ENCODE measurements at places on chromosomes 7 and 10.

GRCh38 chr7:70408891-70409290 lies 723.1 kb upstream of the GALNT17 start:
- DNase-seq: no peak

- DNase-seq: no peak
Measured at GRCh38 chr10:77518241-77518909, 119.2 kb downstream of the KCNMA1 start.

GRCh38 chr7:57789130-57789529 lies 339.2 kb downstream of the ZNF716 start:
- DNase-seq: no peak

DNA sequence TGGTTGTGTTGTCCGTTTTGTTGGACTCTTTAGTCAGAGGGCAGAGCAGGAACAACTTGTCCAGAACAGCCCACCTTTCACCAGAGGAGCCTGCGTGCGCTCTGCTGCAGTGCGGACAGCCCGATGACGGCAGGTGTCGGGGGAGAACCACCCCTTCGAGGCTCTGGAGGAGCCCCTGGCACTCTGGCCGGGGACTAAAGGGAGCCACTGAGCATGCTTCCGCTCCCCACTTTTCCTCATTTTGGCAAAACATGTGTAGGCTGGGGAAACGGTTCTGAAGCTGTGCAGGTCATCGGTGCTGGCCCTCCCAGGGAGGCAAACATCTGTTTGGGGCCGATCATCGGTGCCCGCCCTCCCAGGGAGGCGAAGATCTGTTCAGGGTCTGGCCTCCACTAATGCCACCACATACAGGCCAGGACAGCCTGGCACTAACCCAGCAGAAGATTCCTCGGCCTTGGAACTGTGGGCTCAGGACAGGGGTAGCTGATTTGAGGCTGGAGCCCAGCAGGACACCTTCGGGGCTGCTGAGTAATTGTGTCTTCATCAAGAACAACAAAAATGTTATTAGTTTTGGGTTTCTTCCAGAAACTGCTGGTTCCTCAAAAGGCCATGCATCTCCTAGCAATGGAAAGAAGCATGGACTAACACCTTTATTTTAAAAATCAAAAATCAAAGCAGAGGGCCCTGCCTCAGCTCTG lies 124.4 kb upstream of the TCERG1L start:
- no peak for DNase-seq

GRCh38 chr10:31384589-31384949 lies 65.6 kb downstream of the ZEB1 start:
- DNase-seq: no peak

GRCh38 chr7:41116817-41117216 lies 586.1 kb downstream of the INHBA start:
- DNase-seq: no peak

DNA sequence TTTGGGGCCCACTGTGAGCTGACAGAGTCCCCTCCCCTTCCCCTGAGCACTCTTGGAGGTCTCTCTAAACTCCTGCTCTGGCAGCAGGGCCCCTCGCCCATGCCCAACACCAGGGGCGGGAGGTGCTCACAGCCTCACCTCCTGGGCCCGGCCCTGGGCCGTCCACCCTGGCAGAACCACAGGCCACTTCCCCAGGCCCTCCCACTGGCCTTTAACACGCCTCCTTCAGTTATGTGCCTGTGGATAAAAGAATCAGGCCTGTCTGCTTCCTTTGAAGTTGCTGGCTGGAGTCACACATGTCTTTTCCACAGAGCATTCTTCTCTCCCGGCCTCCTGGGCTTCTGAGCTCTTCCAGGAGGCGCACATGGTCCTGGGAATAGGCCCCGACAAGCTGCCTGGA lies 10.2 kb downstream of the MYL10 start:
- no peak for DNase-seq

DNA sequence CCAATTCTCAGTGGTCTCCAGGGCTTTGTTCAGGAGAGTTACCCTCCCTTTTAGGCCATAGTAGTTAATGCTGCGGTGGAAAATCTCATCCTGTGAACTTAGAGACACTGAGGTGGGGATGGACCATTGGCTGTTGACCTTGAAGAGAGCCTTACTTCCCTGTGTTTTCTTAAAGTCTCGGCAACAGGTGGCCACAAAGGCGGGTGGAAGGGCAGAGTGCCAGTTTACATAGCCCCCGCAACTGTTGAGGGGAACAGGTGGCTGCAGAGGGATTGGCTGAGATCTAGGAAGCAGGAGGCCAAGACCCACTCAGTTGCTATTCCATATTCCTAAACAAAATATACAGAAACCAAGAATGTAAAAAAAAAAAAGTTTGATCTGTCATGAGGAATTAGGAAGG lies 160.6 kb downstream of the ST7 start:
- no peak for DNase-seq

DNA sequence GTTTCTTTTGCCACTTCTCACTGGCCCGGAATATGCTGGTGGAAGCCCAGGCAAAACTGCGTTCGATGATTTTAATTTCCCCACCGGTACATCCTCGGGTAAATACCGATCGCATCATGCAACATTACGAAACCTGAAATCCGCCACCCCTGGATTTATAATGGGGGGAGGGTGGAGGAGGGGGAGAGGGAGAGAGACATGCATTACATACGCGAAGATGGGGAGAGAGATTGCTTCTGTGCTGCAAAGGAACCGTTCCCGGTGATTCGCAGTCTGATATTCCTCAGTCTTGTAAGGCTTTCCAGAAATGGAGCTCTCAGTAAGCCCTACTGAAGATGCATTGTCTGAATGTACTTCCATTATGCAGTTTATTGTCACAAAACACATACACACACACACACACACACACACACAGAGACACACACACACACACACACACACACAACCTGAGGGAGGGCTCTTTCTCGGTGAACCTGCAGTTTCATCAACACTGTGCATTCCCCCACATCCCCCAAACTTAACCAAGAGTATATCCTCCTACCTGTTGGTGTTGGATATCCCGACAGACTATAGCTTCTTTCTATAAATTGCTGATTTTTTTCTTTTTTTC lies 741 bp downstream of the GPR85 start:
- DNase-seq: no peak

GRCh38 chr7:116952635-116953371 lies 498 bp upstream of the ST7 start:
- no peak for DNase-seq

DNA sequence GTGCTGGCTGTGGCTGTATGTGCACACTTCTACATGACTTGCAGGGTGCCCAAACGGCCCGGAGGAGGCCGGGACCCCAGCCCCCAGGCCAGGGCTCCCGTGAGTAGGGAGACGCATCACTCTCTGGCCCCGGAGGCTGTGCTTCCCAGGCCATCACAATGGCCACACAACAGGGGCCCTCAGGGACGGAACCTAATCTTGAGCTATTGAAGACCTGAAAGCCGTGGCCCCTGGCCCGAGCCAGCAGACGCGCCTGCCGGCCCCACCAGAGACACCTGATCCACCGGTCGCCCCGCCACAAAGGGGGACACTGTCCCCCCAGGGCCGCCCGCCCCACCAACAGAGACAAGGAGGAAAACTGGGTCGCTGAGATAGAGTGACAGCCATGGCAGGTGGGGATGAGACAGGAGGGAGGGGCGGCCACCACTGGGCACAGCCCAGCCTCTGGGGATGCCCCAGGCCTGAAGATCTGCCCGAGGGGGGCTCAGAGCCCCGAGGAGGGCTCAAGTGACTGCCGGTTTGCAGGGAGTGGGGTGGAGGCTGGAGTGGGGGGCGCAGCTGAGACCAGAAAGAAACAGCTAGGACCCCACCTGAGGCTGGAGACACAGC lies 10.2 kb upstream of the LFNG start:
- no peak for DNase-seq

- peak; percentile 6 for DNase-seq
Measured at GRCh38 chr7:33062023-33062781, at the start of gene NT5C3A. TSS of gene NT5C3A (minus strand) at chr7:33062776. CDS start at chr7:33062705, 71 bp downstream.

DNA sequence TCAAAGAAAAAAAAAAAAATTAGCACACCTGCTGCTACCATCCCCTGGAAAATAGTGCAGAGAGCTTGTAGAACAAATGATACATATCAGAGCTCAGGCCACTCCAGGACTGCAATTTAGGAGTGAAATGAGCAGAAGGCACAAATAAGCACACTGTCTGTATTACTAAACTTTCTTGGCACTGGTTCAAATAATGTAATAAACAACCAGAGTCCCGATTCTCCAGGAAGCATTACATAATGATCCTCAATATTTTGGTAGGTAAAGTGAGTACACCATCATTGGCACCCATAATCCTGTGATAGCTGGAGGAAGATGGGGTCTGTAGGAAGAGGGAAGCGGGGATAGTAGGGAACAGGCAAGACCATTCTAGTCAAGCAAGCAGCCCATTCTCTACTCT lies 74.3 kb downstream of the SVOPL start:
- no peak for DNase-seq

DNA sequence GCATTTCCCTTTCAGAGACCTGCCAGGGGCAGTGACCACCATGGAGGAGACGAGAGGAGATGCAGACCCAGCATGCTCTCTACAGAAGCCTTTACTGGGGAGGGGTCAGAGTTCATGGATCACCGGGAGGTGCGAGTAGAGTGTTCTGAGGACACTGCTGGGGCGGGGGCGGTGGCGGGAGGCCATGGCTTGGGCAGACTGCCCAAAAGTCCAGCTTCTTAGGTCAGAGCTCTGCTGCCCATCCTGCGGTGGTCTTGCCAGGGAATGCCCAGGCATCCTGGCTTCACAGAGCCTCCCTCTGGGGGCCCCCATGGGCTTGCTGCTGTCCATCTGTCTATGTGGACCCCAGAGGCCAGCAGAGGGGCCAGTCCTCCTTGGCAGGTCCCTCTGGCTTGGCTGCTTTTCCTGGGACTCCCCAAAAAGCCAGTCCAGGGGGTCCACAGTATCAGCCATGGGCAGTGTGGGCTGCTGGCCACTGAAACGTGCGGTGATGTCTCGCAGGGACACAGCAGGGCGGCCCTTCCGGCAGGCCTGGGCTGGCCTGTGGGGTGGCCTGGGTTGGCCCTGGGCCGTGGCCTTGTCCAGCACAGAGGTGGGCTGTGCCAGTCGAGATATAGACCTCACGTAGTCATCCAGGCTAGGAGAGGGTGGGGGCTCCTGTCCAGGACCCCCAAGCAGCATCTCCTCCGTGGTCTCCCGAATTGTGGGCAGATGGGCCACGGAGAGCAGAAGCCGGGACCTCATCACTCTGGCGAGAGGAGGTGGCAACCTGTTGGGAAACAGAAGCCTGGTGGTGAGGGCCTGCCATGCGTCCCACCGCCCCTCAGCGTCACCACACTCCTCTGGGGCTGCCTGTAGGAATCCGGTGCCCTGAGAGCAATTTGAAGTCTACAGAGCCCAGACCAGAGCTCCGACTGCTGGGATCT lies 1.1 kb downstream of the DEPP1 start:
- no peak for DNase-seq

DNA sequence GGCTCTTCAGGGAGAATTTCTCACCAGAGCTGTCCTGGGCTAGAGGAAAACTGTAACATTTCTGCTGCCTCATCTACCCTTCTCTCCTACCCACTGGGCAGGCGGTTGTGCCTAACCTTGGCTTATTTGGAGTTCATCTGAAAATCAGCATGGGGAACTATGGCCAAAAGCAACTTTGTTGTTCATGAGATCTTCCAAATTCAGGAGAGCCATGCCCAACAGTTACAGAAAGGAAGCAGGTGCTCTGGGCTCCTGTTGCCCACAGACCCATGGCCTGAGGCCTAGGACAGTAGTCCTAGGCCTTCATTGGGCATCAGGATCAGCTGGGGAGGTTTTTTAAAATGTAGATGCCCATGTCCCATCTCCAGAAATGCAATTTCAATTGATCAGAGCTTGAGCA lies 85.2 kb downstream of the GRID1 start:
- no peak for DNase-seq

DNA sequence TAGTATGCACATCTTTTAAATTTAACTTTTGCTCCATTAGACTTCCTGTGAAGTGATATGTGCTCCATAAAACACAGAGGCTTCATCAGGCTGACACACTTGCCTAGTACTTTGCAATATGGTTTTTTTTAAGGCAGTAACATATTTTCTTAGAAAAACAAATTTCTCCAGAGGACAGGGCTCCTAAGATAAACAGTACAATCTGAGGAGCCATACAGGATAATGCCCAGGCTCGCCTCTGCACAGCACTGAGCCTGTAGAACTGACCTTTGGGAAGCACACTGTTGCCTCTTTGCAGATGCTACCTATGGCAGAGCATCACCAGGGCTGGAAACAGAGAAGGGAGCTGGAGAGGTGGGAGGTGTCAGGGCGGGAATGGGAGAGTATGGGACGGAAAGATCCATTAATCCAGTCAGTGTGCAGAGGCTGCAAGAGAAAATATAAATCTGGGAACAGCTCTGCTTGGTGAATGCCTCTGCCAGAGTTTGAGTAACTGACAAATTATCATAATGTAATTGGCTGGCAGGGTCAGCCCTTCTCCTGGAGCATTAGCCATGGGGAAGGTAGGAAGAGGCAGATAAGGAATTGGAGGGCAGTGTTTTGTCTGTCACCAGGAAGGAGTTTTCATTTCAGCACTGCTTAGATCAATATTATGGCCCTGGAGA lies 132.3 kb downstream of the CREB5 start:
- DNase-seq: no peak

GRCh38 chr7:25754751-25755150 lies 397.2 kb upstream of the NFE2L3 start:
- DNase-seq: no peak

DNA sequence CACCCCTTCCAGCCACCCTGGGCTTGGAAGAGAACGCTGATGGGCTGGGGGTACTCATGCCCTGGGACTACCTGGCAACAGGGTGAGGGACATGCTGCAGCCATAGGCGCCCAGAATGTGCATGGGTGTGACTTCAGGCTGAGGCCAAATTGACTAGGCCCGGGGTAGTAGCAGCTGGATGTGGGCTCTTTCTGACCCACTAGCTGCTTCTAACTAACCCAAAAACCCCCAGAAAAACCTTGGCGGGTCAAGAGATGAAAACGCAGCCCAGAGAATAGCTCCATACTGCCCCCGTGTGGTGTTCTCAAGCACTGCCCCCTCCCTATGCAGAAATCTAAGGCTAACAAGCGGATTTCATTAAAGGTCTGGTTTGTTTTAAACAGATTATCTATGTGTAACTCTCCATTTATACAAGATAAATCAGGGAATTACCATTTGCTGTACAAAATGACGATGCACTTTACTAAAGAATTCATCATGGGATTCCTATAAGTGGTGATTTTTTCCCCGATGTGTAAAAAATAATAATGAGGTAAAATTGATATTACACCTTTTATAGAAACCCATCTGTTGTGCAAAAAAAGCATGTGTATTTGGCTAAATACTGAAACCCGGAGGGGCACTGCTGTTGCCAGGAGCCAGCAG lies 4.2 kb downstream of the SMARCD3 start:
- DNase-seq: peak; percentile 50

DNA sequence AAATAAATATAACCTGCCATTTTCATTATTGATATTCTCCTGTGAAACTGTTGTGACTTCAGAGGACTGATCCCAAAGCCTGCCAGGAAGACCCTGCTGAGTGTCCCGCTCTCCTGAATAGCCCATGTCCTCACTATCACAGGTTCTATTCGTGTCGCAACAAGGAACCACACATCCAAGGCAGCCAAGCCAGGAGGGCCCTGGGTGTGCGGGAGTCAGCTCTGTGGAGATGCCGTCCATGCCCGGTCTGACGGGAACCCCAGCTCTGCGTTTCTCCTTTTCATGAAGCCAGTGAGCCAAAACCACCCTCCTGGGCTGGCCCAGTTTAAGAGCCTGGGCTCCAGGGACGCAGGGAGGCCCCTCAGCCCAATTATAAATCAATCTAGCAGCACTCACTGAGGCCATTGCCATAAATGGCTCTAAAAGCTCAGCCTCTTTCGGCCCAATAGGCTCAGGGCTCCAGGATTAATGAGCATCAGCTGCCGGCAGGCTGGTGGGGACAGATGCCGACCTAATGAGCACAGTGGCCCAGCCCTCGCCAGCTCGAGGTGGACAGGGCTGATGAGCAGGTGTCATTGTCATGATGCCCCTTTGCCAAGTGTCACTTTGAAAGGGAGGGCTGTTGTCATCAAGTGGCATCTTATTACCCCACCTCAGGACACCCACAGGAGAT lies 177.9 kb downstream of the PLXNA4 start:
- no peak for DNase-seq

All from stimulated activated CD4-positive, alpha-beta T cell treated with anti-CD3 and anti-CD28 coated beads, Interleukin-4, amount 100 ng/mL, for 4 hours (primary cell).